ENCODE measurements at places on chromosomes 7 and 10. TPM values are rescaled to one million over a fixed set of nuclear protein-coding genes. Genes with fewer than 3 reads are reported as not detected.

MUC12 gene
- not detected for total RNA-seq

MOGAT3 gene
- not detected for total RNA-seq

R3HCC1L gene
- total RNA-seq: 17.3 TPM

OR6B1 gene
- total RNA-seq: not detected

GOLGA7B gene
- 11.9 TPM for total RNA-seq

FZD8 gene
- 21.2 TPM for total RNA-seq

COBL gene
- 6.4 TPM for total RNA-seq

CRPPA gene
- 9.5 TPM for total RNA-seq

SRRT gene
- total RNA-seq: 29.5 TPM

CRTAC1 gene
- total RNA-seq: 11.2 TPM

HOGA1 gene
- 0.62 TPM for total RNA-seq

HYCC1 gene
- total RNA-seq: 168 TPM

MAGI2 gene
- total RNA-seq: 244 TPM

NEBL gene
- total RNA-seq: 61.1 TPM

PILRA gene
- 1.1 TPM for total RNA-seq

All from occipital lobe (tissue), 3 donors.